ENCODE measurements at places on chromosomes 2 and 18.

- no peak for DNase-seq
Observed at GRCh38 chr2:112077814-112078213, 22.7 kb downstream of the TMEM87B start.

GRCh38 chr2:3147651-3148530, 229.7 kb downstream of the EIPR1 start:
- DNase-seq: no peak

- DNase-seq: no peak
Observed at GRCh38 chr2:186887107-186888090, 38.4 kb upstream of the ZSWIM2 start.

DNA sequence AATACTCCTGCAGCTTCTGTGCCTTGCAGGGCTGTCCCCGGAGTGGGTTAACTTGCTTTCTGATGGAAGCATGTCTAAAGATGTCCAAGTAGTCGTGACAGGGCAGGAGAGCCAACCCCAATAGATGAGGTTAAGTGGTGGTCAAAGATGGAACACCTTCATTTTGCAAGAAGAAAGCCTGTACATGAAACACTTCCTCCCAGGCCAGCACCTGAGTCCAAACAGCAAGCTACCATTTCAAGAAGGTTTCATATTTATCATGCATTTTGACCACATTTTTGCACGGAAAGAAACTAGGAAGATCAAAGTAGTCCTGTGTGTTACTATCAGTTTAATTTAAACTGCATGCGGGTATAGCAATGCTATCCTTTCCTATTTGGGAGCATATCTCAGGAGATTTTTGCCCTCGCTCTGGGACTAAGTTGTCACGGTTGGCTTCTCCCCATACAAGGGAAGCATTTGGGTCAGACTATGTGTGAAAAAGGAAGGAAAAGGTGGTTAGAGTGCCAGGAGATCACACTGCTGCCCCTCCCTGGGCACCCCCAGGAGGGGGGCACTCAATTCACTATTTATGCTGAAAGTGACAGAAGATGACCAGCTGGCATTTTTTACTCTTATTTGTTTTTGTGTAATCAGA, 187.6 kb downstream of the ZNF521 start:
- DNase-seq: no peak

DNA sequence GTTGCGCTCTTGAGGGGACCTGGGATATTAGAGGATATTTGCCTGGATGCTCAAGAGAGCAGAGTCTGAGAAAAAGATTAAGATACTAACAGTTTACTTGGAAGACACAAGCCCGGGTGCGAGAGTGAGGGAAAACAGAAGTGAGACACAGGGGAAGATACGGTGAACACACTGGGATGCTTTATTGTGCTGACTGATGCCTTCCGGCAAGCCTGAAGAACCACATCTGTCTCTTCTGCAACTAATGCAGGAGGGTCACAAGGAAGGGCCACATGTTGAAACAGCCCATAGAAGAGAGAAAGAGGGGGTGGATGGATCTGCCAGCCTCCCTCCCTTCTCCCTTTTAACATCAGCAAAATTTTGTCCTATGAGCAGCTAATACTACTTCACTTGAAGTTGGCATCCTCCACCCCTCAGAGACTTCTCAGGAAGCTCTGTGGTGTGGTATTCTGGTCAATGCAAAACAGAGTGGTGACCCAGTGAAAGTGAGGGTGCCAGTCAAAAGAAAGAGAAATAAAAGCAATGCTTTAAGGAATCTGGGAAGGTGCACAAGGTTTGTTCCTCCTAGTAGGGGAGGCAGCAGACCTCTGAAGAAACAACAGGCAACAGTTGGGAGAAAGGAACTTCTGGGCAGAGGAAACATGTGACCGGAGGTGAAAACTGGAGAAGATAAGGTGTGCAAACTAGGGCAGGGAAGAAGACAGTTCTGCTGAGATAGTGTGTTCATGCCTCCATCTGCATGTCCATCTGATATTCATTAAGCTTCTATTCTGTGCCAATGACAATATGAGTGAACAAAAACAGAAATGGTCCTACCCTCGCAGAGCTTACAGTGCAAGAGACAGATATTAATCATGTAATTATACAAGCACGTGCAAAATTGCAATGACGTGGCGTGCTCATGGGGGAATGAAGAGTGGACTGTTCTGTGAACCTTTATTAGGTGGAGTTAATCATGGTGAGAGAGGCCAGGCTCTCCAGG, 107.1 kb downstream of the LYPD6B start:
- no peak for DNase-seq

GRCh38 chr2:226495466-226496272, 304.0 kb downstream of the IRS1 start:
- no peak for DNase-seq

Data from activated T-cell treated with anti-CD3 and anti-CD28 coated beads for 1 hour (primary cell).